ENCODE measurements at places on chromosomes 1 and 21. TPM values are rescaled to one million over a fixed set of nuclear protein-coding genes. Genes with fewer than 3 reads are reported as not detected.

GRCh38 chr21:33760641-33761440, 118.5 kb downstream of the ITSN1 start:
- peak; percentile 34 for DNase-seq

AMY2A gene
- total RNA-seq: not detected

- DNase-seq: no peak
These were observed 264.0 kb downstream of the CTH start for GRCh38 chr1:70674941-70675685.

DNA sequence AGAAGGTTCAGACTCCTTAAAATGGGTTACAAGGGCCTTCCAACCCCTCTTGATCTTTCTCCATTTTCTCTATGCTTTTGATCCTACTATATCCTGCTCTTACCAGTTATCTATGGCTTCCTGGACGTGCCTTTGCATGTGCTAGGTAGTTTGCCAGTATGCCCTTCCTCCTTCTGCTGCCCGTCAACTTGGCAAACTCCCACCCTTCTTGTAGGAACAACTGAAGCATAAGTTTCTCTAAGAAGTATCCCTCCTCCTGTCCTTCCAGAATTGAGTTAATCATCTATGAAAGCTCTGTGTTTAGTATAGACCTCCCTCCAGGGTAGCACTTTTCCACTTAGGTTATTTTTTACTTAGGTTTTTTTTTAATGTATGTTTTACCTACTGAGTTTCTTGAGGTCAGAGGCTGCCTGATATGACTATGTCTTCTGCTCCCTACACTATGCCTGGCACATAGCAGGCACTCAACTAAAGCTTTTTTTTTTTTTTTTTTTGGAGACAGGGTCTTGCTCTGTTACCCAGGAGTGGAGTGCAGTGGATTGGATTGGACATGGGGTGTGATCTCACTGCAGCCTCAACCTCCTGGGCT, 10.0 kb upstream of the IGSF3 start:
- DNase-seq: no peak

GRCh38 chr1:185895208-185895900, 161.2 kb downstream of the HMCN1 start:
- DNase-seq: peak; percentile 26

DNA sequence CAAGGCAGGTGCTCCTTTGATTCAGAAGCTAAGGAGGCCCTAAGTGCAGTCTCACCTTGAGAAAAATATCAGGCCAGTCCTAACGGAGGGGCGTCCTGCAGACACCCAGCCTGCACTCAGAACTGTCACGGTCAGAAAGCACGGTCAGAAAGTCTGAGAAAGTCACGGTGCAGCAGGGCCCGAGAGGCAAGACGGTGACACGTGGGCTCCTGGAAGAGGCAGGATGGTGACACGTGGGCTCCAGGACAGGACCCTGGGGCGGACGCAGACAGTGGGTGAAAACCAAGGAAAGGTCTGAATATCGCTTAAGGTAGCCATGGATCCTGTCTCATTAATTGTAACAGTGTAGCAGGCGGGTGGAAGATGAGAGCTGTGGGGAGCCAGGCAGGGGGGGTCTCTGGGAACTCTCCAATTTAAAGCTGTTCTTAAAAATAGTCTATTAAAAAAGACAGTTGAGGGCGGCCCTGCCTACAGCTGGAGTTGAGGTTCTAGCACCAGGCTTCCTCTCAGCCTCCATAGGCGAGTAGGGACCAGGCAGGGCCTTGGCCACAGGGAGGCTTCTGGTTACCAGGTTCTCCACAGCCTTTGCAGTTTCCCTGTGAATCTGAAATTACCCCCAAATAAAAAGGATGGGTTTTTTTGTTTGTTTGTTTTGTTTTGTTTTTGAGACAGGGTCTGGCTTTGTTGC, 65.2 kb downstream of the FAAP20 start:
- no peak for DNase-seq

GRCh38 chr1:26323382-26323781, 5.6 kb downstream of the CD52 start:
- DNase-seq: no peak

DNA sequence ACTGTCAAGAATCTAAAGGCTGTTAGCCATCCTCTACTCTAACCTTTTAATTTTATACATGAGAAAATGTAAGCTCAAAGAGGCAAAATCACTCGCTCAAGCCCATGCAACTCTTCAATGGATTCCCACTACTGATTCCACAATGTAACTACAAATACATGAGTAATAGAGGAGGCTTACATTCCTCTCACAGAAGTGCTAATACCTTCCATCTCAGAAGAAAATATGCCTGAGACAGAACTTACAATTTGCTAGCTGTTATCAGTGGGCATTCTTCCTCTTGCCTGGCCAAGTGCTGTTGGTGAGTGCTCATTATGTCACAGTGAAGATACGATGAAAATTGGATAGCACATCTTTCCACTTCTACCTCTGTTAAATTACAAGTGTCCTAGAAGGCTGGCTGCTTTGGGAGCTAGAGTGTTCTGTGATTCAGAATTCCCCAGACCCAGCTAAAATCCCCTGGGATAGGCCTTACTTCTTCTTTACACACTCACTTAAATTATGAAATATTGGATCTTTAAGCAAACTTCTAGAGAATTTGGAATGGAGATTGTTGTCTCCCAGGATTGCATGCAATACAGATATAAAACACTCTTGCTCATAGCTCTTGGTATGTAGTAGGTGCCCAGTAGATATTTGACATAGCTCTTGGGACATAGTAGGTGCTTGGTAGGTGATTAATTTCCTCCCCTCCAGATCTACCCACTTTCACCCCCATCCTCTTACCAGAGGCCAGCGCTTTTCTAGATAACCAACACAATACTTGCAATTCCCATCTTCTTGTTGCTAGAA, 24.1 kb downstream of the BCL9 start:
- DNase-seq: no peak

ETV3L gene
- not detected for total RNA-seq

KRTAP19-7 gene
- total RNA-seq: not detected

DNA sequence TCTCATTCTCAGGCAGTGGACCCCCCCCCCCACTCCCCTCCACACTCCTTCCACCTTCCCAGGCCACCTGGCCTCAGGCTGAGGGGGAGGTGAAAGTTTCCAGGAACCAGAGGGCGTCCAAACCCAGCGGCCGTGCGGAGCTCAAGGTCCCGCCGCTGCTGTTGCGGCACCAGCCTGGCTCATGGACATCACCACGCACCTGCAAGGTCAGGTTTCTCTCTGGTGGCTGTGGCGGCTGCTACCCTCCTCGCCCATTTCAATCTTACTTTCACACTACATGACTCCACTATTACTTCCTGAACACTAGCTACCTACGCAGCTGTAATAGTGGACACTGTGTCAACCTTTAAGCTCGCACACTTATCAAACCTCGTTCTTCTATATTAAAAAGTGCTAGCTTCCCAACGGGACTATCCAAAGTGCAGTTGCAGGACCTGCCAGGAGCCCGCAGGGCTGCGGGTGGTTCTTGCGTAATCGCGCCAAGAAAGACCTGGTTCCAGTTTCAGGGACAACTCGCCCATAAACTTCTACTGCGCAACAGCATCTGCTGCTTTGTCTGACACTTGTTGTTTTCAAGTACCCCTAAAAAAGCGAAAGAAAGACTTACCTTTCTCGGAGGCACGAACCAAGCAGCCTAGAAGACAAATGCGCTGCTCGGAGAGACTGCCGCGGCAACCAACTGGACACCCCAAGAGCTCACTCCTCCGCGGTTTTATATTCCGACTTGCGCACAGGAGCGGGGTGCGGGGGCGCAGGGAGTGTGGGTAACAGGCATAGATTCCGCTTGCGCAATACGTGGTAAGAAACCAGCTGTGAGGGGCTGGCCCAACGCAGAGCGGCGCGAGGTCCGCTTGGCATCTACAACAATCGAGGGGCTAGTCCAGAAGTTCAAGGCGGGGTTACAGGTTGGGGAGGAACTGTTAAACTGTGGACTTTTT, at the start of gene DIRAS3:
TSS of gene DIRAS3 (minus strand) at position 687 of the 938 bp plus-strand sequence. CDS start 3,330 bp downstream, outside the sequence.
- DNase-seq: peak; percentile 27

DNA sequence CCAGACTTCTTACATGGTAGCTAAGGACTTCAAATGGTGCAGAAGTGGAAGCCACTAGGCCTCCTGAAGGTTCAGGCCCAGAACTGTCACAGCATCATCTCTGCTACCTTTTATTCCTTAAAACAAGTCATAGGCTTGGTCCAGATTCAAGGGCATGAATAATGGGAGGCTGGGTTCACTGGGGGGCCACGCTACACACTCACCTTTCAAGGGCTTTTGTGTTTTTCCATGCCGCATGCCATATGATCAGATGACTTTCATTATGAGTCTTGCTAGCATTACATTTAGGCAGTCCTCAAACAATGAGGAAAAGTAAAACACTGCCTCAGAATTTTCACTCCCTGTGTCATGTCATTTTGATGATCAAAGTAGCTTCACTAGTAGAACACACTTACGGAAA, 83.4 kb downstream of the VPS26C start:
- DNase-seq: no peak

CAMSAP2 gene
- 36.0 TPM for total RNA-seq

GRCh38 chr1:25006770-25007169, 76.7 kb upstream of the RUNX3 start:
- peak; percentile 69 for DNase-seq

- DNase-seq: no peak
These were observed 18.3 kb upstream of the HDAC1 start for GRCh38 chr1:32273391-32274208.

GRCh38 chr1:84069236-84069845, 70.4 kb upstream of the TTLL7 start:
- no peak for DNase-seq

SNX7 gene
- 36.4 TPM for total RNA-seq

IARS2 gene
- total RNA-seq: 46.3 TPM

IL22RA1 gene
- not detected for total RNA-seq

PRELP gene
- 1.5 TPM for total RNA-seq

Measured in muscle of leg (tissue), 16 donors.